ENCODE measurements at places on chromosomes 4 and X.

DNA sequence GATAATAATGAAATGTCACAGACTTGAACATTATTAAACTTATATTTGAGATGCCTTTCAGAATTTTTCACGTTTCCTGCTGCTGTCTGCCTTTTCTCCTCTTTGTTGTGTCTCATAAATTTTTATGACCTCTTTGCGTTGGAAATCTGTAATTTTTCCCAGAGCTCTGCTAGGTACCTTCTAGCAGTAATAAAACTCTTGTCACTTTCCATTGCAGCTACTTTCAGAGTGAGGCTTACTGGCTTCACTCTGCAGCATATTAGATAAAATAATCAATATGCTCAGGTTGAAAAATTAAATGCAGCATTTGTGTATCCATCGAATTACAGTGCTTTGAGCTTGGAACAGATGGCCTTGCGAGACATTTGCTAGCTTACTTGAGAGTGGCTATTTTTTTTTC is 689.0 kb downstream of the GRID2 start:
- no peak for DNase-seq

- no peak for DNase-seq
Measured at GRCh38 chr4:931194-931959, 739 bp downstream of the GAK start.

DNA sequence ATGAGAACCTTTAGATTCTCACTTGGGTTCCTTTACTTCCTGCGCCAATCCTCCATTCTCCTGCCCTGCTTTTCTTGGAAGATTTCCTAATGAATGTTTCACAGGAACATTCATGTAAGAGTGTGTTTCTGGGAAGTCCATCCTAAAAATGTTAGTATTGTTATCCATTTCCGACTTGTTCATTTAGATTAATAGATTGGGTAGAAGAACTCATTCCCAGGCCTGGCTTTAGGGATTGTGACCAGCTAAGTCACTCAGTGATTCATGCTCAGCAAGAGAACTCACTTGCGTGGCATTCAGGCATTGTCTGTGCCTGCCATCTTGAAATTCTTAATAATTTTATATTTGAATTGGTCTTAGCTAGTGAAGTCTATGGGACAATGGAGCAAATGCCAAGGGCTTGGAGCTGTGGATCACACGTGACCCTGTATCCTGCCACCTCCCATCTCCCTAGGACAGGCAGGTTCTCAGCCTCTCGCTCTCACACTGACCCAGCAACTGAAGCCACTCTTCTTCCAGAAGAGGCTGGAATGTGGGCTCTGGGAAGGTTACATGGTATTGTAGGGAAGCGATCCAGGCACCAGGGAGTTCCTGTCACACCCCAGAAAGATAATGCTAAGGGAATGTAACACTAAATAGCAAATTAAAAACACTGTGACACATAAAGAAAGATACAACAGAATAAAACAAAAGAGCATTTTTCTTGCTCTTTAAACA is 562.1 kb downstream of the TMA16 start:
- no peak for DNase-seq

DNA sequence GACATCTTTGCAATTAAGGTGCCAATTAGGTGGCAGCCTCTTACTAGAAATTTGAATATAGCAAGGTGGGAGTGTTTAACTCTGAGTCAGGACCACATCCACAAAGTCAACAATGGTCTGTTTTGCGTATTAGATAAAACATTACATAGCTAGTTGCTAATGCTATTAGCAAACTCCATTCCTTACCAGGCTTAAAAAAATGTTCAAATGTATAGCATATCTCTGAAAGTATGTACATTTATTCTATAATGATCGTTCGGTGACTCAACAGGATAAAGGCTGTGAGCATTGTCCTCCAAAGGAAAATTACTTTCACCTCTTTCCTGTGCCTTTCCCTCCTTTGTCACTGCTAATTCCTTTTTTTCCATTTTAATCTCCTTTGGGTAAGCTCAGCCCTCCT is 74.5 kb downstream of the SYTL5 start:
- DNase-seq: peak; percentile 16

DNA sequence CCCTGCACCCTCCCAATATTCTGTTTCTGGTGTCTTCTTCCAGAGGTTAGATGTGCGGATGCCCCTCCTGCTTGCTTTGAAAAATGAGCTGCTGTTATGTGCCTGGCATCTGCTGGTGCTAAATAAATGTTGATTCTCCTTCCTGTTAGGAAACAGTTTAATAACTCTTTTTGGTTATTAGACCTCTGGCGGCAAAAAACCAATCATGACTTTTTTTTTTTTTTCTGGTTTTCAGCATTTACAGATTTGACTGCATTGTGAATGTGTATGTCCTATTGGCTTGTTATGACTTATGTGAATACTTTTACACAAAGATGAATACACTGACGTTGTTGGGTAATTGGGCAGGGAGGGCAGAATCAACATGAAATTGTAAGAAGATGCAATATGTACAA is 13.6 kb upstream of the TMEM156 start:
- no peak for DNase-seq

GRCh38 chr4:52102587-52102986 is 51.5 kb downstream of the SPATA18 start:
- DNase-seq: no peak

GRCh38 chrX:12843668-12844279 is 23.1 kb upstream of the TLR7 start:
- DNase-seq: no peak

DNA sequence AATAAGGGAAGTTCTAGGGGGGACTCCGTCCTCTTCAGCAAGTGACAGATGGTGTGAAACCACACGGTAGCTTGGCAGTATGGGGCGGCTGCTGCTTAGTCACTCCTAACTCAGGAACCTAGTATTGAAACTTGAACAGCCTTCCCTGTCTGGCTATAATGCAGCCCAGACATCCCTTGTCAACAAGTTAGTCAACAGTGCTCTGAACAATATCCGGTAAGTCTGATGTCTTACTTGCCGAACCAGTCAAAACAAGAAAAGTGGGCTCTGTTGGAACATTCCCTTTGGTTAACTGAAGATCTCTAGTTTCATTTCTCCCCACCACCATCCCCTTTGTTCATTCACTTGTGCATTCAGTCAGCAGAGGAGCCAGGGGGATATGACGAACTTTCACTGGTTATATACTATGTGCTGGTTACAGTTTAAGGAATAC is 18.7 kb upstream of the CXCL13 start:
- DNase-seq: no peak

DNA sequence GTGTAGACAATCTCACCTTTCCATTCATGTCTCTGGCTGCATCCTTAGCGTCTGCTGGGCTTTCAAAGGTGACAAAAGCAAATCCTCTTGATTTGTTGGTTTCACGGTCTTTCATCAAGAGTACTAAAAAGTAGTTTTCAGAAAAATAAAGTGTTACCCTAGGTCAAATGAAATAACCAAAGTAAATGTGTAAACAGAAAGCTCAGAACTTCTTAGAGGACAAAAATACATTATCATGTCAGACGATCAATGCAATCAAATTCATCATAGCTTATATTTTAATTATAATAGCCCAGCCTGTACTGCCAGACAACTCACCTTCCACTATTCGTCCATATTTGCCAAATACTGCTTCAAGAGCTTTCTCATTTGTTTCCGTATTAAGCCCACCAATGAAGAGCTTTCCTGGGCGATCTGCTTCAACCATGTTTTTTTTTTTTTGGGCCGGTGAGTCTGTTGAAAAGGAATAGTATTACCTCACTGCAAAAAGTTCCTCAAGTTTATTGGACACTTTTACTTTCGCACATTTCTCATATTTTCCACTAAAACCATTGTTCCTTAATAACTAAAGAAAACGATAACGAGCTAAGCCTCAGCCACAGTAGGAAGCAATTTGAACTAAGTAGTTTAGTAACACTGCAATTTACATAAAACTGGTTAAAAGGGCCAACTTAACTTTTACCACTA is 1.4 kb downstream of the RBMX start:
- DNase-seq: peak; percentile 34

DNA sequence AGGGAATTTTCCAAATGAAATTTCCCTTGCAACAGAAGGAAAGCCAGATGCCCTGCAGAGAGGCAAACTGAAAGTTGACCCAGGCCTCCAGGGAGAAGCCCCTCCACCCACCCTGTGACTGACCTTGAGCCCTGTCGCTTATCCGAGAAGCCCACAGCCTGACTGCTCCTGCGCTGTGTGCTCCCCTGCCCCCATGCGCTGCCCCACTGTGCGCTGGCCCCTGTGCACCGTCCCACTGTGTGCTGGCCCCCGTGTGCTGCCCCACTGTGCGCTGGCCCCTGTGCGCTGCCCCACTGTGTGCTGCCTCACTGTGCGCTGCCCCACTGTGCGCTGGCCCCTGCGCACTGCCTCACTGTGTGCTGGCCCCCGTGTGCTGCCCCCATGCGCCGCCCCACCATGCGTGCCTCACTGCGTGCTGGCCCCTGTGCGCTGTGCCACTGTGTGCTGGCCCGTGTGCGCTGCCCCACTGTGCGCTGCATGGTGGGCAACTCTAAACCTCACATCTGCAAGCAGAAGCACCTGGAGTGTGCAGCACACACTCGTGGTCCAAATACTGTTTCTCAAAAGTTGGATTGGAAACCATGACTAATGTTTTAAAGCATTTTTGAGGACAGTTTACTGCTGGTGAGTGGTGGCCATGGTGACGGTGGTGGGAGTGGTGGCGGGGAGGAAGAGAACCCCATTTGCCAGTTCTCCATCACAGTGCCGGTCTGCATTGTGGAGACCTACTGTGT is 8.3 kb upstream of the GRPEL1 start:
- DNase-seq: no peak

DNA sequence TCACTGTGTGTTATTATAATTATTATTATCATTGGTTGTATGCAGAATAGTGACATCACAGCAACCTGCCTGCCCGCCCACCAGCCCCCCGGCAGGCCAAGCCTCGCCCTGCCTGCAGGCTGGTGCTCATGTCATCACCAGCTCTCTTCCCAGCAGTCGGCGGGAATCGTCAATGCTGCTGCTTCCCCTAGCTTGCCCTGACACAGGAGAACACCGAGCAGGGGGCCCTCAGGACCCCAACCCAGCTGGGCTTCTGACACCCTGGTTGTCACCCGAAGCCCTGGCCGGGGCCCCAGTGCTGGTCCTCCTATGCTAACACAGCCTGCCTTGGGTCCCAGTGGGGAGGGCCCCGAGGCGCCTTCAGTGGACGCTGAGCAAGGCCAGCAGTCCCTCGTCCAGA is 100.6 kb downstream of the PPP2R2C start:
- no peak for DNase-seq

- DNase-seq: no peak
Measured at GRCh38 chr4:172546782-172547181, 621.8 kb upstream of the GALNT7 start.

- peak; percentile 33 for DNase-seq
Measured at GRCh38 chr4:140047017-140047640, 106.9 kb downstream of the MAML3 start.

DNA sequence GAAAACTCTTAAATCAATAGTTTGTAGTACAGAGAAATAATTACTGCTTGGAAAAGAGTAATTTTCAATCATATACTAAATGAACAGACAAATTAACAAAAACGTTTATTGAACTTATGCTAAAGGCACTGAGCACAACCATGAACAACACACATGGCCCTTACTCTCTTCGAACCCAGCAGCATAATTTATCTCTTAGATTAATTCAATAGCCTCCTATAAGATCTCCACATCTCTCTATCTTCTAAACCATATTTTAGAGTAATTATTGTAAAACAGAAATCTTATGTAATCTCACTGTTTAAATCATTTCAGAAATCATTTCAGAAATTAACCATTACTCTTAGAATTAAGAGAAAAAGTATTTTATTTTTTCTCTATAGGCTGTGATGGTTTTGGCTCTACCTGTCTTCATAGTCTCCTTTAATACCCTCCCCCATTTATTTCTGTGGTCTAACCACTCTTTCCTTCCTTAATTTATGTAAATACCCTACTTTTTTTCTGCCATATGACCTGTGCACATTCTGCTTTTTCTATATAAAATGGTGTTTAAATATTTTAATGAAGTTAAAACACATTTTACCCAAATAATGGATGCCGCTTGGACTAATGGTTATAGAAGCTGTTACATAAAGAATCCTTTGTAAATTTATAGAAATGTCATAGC is 218.5 kb downstream of the CCSER1 start:
- no peak for DNase-seq

DNA sequence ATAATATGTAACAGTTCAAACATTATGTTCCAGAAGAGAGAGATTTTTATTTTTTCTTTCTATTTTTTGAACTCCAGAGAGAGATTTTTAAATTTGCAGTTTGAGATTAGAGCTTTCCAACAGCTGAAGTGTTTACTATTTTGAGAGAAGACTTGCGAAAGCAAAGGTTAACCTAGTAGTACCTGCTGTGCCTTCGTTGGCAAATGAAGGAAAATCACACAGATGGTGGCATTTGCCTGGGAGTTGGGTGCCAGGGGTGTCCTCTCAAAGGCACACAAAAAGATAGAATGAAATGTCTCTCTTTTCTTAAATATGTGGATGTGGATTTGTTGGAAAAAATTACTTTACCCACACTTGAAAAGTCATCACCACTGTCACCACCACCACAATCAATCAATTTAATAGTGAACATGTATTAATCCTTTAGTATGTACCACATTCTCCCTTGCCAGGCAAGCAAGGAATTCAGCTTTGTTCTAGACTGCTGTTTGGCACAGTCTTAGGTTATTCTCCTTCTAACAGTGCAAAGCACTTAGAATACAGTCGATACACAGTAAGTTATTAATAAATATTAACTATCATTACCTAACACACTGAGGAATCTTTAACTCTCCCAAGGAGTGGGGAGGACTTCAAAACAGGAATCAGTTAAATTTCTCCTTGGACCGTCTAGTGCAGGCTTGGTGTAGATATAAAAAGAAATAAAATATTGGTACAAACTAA is 838.2 kb upstream of the FTHL17 start:
- no peak for DNase-seq
